CD4-positive, alpha-beta T cell treated with Interleukin-17A for 1 hour (primary cell): ENCODE measurements at places on chromosomes 16 and 17.

GRCh38 chr16:87240211-87241136 is 76.7 kb downstream of the C16orf95 start:
- DNase-seq: no peak

DNA sequence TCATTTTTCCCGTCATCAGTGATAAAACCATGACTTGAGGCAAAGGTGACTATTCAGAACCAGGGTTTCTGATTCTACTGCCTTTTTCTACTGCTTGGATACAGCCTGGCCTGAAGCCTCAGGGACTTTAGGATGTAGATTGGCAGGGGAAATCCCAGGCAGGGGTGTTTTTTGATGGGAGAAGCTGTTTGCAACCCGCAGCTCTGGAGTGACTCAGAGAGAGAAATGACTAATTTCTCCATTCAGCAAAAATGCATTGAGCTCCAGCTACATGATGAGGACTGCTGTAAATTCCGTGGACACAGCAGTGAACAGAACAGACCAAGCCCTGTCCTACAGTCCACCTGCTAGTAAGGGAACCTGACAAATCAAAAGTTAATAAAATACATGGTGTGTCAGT is 560.6 kb downstream of the CDH13 start:
- no peak for DNase-seq

GRCh38 chr16:29675811-29676643 is 3.0 kb upstream of the QPRT start:
- DNase-seq: peak; percentile 51

DNA sequence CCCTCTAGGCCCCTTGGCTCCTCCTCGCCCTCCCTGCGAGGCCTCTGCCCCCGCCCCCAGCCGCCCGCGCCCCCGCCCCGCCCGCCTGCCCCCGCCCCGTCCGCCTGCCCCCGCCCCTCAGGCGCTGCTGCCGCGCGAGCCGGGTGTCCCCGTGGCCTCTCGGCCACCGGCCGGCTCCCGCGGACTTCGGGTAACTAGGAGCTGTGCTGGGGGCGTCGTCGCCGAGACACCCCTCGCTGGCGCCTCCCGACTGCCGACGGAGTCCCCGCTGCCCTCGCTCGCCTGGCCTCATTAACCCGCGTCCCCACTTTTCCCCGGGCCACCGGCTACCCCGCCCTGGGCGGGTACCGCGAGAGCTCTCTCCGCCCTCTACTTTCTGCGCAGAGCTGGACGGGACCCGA is at the start of gene TLCD1:
Gene TLCD1 (minus strand): TSS at position 8 of the 401 bp plus-strand sequence. CDS start 136 bp downstream, outside the sequence.
- peak; percentile 71 for DNase-seq

DNA sequence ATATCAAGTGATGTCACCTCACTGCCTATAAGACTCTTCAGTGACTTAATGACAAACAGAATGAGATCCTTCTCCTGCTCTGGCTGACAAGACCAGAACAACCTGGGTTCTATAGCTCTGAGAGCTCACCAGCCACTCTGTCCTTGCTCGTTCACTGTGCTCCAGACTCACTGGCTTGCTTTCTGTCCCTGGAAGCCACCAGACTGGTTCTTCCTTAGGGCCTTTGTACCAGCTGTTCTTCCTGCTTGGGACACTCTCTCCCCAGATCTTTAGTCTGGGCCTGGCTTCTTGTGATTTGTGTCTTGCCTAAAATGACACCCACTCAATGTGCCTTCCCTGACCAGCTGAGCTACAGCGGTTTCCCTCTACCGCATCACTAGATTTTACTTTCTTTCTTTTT is 76.1 kb downstream of the FTO start:
- DNase-seq: no peak
